ENCODE measurements at places on chromosomes 3 and 15. TPM values are rescaled to one million over a fixed set of nuclear protein-coding genes. Genes with fewer than 3 reads are reported as not detected.
A peak's percentile ranks its signal among the peaks of the same experiment; 100 is the strongest.

Gene ECT2
- 10.3 TPM for polyA plus RNA-seq

DNA sequence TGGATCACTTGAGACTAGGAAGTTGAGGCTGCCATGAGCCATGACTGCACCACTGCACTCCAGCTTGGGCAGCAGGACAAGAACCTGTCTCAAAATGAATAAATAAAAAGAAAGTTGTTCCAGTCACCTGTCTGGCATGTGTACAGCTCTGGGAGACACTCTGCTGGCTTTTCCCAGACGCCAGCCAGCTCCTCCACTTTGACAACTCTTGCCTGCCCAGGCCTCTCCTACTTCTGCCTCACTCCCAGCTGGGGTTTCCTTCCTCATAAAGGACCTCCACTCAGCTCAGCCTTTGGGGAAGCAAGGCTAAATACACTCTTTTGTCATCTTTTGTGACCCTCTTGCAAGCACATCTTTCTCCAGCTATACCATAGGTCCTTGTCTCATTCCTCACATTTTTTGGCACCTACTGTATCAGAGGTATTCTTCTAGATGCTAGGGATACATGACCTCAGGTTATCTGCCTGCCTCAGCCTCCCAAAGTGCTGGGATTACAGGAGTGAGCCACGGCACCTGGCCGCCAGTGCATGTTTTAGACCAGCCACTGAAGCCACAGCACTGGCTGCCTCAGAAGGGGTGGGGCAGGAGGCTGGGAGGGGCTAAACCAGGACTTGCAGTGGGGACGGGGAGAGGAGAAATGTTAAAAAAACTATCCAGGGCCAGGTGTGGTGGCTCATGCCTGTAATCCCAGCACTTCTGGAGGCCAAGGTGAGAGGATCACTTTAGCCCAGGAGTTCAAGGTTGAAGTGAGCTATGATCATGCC, 10.0 kb upstream of the ELP6 start:
- DNase-seq, result no peak

DNA sequence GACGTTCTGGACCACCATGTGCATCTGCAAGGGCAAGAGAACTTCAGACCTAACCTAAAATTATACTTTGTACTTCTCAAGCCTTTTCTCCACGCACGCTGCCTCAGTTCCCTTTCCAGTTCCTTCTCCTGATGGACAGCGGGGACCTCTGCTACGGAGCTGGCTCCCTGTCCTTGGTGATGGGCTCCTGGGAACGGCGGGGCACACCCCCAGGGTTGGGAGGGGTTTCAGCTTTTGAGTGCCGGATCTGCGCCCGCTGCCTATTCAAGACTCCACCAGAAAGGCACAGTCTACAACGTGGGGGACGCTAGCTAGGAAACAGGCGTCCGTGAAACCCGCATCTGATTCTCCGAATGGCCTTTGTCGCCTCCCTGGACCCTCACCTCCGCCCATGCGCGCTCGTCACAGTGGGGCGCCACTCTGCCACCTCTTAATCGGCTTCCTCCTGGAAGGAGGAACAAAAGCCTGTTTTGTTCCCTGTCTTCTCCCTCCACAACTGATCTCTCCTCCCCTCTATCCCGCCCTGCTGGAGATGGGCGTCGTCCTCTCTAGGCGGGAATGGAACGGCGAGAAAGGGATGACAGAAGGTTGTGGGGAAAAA, 2.2 kb downstream of the GPR149 start:
- no peak for DNase-seq

Gene SUSD5
- polyA plus RNA-seq, result 7.7 TPM

- peak; percentile 49 for DNase-seq
These were observed 68.4 kb downstream of the DPH6 start for GRCh38 chr15:35477312-35478262.

Gene SERPINI2
- not detected for polyA plus RNA-seq

DNA sequence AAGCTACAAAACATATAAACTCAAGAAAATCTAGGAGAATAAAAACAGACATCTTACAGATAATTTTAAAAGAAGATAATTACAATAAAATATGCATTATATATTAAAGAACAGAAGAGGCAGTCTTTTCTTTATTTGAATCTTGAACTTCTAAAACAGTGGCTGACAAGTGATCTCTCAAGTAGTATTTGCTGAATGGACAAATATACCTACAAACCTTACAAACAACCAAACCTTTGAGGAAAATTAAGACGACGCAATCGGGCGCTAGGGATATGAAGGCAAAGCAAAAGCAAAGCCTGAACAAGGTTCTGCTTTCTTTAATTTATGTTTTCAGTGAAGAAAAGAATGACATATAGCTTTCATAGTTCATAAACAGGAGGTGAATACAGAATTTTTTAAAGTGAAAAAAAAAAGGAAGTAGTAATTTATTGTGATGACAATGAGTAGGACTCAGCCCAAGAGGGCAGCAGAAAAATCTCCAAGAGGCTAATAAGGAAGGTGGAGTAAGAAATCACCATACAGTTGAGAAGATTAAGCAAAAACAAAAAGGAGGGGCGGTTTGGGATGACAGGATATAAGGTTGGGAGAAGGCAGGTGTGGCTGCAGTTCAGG, 347.8 kb downstream of the TBC1D5 start:
- DNase-seq, result no peak

DNA sequence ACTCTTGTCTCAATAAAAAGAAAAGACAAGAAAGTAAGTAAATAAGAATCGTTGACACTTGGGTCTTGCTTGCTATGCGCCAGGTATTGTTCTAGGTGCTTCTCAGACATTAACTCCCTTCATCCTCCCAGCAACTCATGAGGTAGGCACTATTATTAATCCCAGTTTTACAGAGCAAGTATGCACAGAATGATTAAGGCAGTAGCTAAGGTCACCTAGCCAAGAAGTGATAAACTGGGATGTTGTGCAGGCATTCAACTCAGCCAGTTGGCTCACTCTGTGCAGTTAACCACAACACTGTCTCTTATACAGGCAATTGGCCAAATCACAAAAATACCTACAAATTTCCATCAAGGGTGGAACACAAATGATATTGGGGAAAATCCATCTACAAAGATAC, 1.7 kb upstream of the C3orf33 start:
- DNase-seq, result no peak

DNA sequence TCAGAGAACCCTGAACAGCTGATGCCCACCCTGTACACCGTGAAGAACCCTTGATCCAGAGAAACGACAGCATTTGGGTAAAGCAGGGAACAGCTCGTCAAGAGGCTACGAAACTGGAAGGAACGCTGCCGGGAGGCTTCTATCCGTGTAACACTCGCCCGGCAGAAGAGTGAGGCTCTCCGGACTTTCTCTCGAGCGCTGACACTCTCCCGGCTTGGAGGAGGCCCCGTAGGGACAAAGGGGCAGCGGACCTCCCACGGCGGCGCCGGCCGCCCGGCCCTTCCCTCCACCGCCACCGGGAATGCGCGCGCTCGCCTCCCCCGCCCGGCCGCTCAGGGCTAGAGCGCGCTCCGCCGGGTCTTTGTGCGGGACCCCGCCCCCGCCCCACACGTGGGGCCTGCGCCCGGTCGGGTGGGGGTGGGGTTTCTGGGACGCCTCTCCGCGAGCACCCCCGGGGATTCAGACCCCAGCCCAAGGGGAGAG, 1.7 kb downstream of the HYAL2 start:
- DNase-seq, result peak; percentile 77

- DNase-seq, result peak; percentile 66
These were observed 433.3 kb downstream of the RAP2B start for GRCh38 chr3:153595186-153595815.

- no peak for DNase-seq
These were observed 242.0 kb upstream of the ARRDC4 start for GRCh38 chr15:97718509-97718908.

Measured in endothelial cell of umbilical vein (primary cell).